ENCODE measurements at places on chromosomes 6 and 20. TPM values are rescaled to one million over a fixed set of nuclear protein-coding genes. Genes with fewer than 3 reads are reported as not detected.

DNA sequence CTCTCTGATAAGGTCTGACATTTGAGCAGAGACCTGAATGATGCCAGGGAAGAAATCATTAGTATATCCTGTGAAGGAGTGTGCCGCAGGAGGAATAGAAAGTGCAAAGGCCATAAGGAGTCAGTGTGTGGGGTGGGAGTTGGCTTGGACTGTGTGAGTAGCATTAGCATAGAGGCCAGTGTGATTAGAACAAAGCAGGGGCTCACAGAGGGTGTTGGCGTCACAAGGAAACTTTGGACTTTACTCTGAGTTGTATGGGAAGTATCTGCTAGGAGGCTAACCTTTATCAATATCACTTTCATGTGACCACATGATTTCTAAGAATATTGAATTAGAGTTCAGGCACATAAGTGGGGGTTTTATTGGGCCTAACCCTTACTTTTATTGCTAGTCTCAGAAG is 12.1 kb downstream of the TMEM200A start:
- H3K27me3 ChIP-seq: no peaks in the 10 kb centered on the region
- H3K27ac ChIP-seq: no peak overlapping the region
- H3K4me1 ChIP-seq: no peaks in the 10 kb centered on the region

DNA sequence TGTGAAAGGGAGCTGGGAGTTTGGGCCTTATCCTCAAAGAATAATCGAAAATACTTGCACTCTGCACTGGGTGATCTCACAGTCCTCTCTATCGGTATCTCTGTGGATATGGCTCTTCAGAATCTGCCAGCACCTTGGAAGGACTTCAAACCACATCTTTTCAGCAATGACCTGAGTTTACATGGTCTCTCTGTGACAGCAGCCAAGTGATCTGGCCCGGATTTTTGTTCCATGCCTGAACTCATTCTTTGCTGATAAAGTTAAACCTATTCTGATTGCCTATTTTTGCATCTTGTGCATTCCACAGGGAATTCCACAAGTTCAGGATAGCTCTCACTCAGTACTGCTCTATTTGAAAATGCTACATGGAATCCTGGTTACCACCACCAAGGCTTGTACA is 98.9 kb downstream of the HDGFL1 start:
- no peak overlapping the region for H3K4me3 ChIP-seq
- no peaks in the 10 kb centered on the region for H3K4me1 ChIP-seq
- no peak for DNase-seq
- H3K36me3 ChIP-seq: no peaks in the 10 kb centered on the region
- H3K27ac ChIP-seq: no peak overlapping the region

DNA sequence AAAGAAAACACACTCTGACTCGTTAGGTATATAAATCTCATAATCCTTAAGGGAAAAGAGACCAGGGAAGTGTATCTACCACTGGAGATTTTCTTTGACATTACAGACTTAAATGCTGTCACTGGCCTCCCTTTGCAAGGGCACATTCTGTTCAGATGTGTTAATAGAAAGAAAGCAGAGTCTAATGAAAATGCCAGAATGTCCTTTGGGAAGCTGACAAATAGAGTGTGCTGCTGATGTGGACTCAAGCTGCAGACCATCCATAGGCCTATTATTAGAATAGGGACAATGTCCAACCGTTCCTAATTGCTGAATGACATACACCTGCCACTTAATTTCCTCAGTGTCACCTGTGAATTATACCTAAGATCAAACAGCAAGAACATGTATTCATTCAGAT is 41.2 kb downstream of the SLC35D3 start:
- H3K4me3 ChIP-seq: no peak overlapping the region
- no peak for DNase-seq
- H3K27ac ChIP-seq: no peak overlapping the region
- no peaks in the 10 kb centered on the region for H3K36me3 ChIP-seq

DNA sequence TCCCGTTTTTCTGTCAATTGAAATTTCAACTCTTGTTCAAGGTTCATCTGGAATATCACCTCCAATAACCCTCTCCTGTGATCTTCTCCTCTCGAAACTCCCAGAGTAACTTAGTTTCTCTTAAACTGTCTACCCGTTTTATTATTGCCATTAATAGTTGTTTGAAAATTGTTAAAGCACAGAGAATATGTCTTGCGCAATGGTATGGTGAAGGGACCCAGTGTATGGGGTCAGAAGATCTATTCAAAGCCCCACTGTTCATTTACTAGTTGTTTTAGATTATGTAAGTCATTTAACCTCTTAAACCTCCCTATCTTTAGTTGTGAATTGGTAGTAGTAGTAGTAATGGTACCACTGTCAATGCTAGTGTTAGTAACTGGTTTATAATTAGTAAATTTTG is 6.2 kb upstream of the TAB2 start:
- H3K27me3 ChIP-seq: no peaks in the 10 kb centered on the region
- H3K36me3 ChIP-seq: no peaks in the 10 kb centered on the region
- H3K4me1 ChIP-seq: peaks cover 5% of the 10 kb centered on the region
- H3K4me3 ChIP-seq: no peak overlapping the region

Gene MAS1
- 0.27 TPM for total RNA-seq

Gene HLA-DMB
- 13.5 TPM for total RNA-seq

Gene TXLNB
- 0.49 TPM for total RNA-seq

Measured in thoracic aorta (tissue), 2 donors.